ENCODE measurements at places on chromosomes 11 and 22.

DNA sequence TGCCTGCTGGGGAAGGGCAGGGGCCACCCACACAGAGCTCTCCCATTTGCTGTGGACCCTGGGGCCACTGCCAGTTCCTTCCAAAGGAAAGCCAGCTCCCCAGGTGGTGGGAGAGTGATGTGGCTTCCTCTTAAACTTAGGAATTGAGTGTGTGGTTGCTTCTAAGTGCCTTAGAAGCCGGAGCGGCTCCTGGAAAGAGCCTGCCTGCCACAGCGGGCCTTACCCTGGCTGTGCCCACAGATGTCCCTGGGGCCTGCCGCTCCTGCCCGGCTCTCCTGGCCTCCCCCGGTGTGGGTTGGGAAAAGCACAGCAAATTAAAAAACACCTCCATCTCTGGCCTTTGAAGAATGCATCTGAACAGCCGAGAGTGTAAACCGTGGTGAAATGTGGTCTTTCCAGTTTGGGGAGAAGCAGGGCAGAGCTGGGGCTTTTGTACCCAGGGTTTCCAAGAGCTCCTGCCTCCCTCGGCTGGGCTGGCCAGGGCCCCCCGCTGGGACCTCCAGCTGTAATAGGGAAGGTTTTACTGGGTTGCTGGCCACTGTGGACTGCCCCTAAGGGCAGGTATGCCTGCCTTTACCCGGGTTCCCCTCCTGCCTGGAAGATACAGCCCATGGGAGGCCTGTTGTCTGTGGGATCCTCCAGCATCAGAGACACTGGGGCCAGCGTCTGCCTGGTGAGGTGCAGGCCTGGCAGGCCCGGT lies 30.2 kb downstream of the LRP5 start:
- no peak for DNase-seq

DNA sequence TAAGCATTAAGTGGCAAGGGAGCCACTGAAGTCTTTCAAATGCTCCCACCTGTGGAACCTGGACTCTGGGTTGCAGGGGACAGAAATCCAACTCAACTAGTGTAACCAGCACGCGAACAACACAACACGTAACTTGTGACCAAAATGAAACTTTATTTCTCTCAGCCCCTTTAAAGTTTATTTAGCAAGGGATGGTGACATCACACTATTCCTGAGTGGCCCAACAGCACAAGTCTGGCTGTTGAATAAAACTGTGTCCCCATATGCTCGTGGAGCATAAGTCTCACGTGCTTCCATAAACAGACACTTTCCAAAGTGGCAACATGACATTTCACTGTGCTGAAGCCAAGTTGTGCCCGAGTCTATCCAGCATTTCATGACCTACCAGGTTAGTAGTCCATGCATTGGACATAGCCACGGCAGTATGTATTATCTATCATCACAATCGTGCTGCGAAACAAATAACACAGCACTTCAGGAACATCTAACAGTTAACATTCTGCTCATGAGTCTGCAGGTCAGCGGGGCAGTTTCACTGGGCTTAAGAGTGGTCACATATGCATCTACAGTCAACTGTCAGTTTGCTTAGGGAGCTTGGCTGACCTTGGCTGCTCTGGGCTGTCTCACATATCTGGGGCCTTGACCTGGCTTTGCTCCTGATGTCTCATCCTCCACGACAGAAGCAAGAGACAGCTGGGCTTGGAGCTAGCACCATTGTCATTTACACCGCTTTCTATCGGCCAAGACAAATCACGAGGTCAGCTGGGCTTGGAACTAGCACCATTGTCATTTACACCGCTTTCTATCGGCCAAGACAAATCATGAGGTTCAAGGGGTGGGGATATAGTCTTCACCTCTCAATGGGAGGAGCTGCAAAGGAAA lies 35.0 kb upstream of the LMO2 start:
- no peak for DNase-seq

DNA sequence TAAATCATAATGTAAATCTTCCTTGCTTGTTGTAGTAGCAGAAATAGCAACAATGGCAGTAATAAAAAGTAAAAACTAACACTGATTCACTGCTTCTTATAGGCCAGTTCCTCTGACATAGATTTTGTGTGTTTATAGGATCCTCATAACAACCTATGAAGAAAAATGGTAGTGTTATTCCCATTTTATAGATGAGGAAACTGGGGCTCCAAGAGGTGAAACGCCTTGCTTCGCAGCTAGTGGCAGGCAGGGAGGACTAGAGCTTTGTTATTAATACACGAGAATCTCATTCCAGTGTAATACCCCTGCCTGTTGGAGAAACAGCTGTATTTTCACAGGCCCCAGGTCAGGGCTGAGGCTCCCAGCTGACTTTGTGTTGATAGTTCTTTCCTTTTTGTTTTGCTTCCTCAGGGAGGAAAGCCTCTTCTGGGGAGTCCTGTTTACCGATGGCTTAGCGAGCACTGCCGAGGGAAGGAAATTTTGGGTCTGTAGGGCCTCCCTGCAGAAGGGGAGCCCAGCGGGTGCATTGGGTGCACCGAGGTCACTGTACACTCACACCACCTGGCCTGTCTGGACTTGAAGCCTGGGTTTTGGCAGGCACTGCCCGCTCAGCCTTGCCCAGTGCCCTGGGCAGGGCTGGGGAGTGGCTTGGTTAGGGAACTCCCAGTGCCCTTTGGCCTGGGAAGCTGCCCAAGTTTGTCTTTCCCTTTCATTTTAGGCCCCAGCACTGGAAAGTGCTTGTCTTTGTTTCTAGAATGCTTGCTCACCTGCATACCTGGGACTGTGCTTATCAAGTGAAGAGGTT lies 13.5 kb downstream of the KIAA1671 start:
- DNase-seq: no peak

- DNase-seq: no peak
Observed at GRCh38 chr11:108617055-108617454, 23.5 kb upstream of the EXPH5 start.

GRCh38 chr11:46876471-46876870 lies 30.4 kb upstream of the CKAP5 start:
- DNase-seq: no peak

- DNase-seq: no peak
Observed at GRCh38 chr22:35335936-35336781, 36.5 kb downstream of the TOM1 start.

DNA sequence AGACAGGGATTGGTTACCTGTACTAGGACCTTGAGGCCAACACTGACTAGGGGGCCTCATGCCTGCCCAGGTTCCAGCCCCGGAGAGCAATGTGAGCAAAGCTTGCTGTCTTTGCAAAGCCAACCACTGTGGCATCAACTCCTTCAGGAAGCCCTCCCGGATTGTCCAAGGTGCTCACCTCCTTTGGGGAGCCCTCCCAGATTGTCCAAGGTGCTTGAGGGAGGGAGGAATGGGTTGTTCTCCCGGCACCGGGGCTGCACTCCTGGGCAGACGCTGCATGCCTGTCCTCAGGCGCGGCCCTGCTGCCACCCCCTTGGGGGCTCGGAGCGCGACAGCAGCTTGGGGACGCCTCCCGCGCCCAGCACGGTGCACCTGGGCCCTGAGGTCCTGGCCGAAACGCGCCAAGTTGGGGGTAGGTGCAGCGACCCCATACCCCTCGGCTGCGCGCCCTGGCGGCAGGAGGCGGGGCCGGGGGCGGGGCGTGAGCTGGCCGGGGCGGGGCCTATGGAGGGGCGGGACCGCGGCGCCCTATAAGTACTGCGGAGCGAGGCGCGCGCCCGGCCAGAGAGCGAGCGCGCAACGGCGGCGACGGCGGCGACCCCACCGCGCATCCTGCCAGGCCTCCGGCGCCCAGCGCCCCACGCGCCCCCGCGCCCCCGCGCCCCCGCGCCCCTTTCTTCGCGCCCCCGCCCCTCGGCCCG lies at the start of gene CD81:
CD81 (plus strand) TSS at position 560 of the 701 bp plus-strand sequence. CDS start 240 bp downstream, outside the sequence.
- DNase-seq: peak; percentile 51

DNA sequence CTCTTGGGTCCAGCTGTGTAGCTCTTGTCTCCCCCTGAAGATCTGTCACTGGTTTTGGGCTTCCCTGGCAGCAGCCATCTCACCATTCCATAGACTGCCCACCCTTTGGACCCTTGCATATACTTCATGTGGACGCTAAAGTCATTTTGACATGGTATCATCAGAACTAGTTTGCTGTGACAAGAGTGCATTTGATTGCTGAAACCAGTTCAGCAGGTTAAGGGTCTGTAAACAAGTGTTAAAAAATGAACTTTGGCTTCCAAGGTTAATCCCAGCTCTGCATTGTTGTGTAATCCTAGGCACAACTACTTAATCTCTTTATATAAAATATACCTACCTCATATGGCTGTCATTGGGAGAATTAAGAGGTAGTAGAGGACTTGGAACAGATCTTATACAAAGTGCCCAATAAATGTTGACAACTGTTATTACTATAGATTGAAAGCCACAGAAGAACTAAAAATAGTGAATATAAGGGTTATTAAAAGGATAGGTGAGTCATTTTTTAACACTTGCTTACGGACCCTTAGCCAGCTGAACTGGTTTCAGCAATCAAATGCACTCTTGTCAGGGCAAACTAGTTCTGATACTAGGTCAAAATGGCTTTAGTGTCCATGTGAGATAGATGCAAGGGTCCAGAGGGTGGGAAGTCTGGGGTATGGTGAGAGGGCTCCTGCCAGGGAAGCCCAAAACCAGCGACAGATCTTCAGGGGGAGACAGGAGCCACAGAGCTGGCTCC lies 29.4 kb downstream of the CCDC90B start:
- no peak for DNase-seq

GRCh38 chr11:11867720-11868119 lies 25.9 kb downstream of the USP47 start:
- DNase-seq: no peak

GRCh38 chr11:107408762-107409211 lies 48.8 kb downstream of the CWF19L2 start:
- no peak for DNase-seq

GRCh38 chr11:613369-613968 lies 2.3 kb downstream of the IRF7 start:
- DNase-seq: peak; percentile 63

- DNase-seq: no peak
Observed at GRCh38 chr11:64793271-64794160, 9.5 kb downstream of the MAP4K2 start.

DNA sequence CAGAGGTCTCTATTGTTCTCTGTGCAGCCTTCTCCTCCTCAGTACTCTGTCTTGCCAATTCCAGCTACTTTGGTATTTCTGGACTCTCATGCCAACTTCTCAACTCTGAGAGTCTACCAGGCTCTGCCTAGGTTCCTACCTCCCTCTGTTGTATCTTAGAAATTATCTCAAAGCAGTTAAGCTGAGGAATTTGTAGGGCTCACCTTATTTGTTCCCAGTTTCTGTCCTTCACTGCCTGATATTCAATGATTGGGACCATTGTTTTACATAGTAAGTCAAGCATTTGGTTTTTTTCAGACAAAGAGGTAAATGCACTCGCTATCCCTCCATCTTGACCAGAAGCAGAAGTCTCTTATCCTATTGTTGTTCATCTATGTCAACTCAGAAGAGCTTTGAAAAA lies 205.0 kb upstream of the PGR start:
- no peak for DNase-seq

DNA sequence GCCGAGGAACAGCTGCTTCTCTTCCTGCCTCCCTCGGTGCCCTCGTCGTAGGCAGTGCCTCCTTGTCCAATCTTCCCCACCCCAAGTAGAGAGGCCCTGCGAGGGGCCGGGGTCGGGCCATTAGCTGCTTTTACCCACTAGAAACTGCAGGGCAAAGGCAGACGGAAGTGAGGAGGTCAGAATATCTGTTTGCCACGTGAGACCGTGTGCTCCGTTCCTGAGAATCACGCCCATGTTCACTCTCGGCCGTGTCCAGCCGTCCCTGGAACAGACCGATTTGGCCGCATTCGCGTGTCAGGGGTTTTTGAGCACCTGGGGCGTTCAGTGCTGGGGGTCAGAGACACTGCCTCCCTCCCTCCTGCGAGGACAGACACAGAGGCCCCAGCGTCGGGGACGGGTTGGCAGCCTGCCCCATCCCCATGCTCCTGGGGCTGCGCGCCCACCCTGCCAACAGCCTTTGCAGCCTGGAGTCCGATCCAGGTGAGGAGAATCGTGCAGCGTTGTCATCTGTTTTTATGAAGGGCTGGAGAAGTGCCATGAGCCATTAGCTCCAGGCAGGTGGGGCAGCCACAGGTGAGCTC lies 982.2 kb downstream of the BRD1 start:
- no peak for DNase-seq

DNA sequence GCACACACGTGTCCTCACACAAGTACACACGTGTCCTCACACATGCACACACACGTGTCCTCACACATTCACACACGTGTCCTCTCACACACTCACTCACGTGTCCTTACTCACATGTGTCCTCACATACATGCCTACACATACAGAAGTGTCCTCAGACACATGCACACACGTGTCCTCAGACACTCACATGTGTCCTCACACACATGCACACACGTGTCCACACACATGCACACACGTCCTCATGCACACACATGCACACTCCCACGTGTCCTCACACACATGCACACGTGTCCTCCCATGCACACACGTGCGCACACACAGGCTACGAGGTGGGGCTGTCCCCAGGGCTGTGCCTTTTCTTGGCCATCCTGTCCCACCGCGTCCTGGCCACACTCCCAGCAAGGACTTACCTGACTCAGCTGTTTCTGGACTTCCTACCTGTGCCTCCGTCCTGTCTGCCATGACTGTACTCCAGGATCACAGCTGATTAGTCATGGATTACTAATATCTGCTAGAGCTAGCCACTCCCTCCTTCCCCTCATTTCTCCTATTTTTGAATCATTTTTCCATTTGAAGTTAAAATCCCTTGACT lies 990.2 kb downstream of the BRD1 start:
- DNase-seq: no peak

DNA sequence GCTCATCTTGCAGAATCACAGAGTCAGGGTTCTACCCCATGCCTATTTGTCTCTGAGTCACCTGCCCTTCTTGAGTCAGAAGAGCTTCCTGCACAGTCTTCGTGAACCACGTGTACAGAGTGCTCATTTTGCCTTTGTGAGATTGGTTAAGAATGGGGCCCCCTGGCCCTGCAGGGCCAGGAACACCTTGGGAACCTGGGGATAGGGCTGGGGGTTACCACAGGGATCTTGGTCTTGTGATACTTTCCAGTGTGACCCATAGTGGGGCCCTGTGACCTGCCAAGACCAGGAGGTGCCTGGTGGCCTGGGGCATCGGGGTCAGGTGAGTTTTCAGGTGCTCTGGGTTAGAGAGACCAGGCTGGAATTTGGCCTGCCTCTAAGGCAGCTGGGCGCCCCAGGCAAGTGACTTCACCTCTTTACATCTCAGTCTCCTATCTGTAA lies 9.4 kb downstream of the TMPRSS13 start:
- DNase-seq: no peak

- no peak for DNase-seq
Observed at GRCh38 chr11:59878575-59878974, at the start of gene OOSP3. TSS of gene OOSP3 (plus strand) at chr11:59878782. CDS start at chr11:59878809, 27 bp downstream.
